ENCODE measurements at places on chromosomes 6 and 20.
A peak's percentile ranks its signal among the peaks of the same experiment; 100 is the strongest.

- DNase-seq = peak; percentile 60
These were observed 48.0 kb upstream of the DST start for GRCh38 chr6:56690519-56691285.

- DNase-seq = no peak
These were observed 59.0 kb downstream of the TULP4 start for GRCh38 chr6:158371261-158371660.

- no peak for DNase-seq
These were observed 4.9 kb upstream of the FKBP1A start for GRCh38 chr20:1397710-1398109.

DNA sequence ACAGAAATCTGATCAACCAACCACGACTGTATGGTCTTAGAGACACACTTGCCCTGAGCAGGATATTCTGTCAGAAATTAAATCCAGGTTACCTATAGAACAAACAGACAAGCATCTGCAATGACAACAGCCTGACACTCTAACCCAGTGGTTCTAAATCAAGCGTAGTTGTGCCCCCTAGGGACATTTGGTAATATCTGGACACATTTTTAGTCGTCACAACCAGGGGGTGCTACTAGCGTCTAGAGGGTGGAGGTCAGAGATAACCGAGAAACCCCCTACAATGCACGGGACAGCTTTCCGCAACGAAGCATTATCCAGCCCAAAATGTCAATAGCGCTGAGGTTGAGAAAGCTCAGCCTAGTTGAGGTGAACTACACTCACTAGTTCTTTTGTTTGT, 32.3 kb downstream of the ID4 start:
- DNase-seq = no peak

GRCh38 chr6:46051962-46052361, 36.3 kb upstream of the CLIC5 start:
- DNase-seq = peak; percentile 64

GRCh38 chr6:137744877-137745276, 122.2 kb upstream of the TNFAIP3 start:
- DNase-seq = no peak

GRCh38 chr6:55100686-55101085, 73.6 kb upstream of the HCRTR2 start:
- no peak for DNase-seq

- peak; percentile 95 for DNase-seq
These were observed 98.5 kb downstream of the HIVEP2 start for GRCh38 chr6:142846459-142846831.

DNA sequence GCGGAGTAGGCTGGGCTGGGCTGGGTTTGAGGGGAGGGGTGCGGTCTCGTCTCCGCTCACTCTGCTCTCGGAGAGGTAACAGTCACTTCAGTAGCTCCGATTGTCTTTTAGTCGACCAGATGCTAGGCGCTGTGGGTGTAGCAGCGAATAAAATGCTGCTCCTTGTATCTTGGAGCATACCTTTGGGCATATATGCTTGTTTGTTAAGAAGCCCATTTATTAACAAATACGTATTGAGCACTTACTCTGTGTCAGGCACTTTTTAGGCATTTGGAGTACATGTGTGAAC, 545 bp downstream of the ACTR5 start:
- DNase-seq = no peak

DNA sequence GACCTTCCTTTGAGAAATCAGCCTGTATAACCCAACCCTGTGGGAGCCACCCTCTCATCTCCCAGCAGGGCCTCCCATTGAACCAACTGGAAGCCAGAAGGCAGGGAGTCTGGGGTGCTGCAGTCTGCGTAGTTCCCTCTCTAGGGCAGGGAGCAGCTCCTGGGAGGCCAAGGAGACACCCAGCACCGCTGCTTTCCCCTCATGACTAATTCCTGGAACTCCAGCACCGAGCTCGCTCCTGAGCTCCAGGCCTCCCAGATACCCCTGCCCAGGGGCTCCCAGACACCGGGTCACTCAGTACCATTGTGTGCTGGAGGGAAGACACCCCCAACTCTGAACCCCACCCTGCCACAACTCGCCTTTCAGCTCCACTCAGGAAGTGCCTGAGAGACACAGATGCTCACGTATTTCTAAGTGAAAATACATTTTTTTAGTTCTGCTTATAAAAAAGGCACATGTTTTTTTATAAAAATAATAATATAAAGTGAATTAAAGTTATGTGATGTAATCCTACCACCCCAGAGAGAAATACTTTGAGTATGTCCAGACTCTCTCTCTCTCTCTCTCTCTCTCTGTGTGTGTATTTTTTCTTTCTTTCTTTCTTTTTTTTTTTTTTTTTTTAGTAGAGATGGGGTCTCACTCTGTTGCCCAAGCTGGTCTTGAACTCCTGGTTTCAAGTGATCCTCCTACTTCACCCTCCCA, 17.5 kb downstream of the PIM1 start:
- peak; percentile 21 for DNase-seq

DNA sequence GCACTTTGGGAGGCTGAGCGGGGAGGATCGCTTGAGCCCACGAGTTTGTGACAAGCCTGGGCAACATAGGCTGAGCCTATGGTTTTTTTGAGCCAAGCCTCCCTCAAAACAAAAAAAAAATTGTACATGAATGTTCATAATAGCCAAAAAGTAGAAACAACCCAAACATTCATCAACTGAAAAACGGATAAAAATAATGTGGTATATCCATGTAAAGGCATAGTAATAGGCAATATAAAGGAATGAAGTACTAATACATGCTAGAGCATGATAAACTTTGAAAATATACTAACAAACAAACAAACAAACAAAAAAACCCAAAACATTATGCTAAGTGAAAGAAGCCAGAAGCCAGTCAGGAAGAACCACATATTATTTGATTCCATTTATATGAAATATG, 35.3 kb downstream of the KIAA0319 start:
- no peak for DNase-seq

DNA sequence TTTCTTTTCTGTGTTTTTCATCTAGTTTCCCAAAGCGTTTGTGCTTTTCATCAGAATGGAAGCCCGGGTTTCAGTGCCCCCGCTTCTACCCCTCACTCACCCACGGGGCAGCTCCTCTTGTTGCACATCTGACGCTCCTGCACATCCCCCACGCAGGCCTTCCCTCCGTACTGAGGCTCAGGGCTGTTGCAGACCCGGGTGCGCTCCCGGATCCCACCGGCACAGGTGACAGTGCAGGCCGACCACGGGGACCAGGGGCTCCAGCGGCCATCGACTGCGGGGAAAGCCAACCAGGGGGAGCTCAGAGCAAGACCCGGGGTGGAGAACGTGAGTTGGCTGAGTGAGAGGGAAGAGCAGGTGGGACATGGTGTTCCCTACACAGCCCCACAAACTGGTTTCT, 19.0 kb downstream of the THBS2 start:
- DNase-seq = no peak

DNA sequence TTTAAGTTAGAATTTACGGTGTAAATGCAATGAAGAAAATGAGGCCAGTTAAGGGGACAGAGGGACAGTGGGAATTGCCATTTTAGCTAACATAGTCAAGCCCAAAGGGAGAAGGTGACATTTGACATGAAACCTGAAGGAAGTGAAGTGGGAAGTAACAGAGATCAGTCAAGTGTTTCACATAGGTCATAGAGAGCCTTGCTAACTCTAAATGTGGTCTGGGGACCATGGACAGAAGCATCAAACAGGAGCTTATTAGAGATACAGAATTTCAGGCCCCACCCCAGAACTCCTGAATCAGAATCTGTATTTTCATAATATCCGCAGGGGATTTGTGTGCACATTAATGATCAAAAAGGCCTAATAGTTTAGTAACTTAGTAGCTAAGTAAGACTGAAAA, 393.7 kb downstream of the FRK start:
- DNase-seq = no peak

DNA sequence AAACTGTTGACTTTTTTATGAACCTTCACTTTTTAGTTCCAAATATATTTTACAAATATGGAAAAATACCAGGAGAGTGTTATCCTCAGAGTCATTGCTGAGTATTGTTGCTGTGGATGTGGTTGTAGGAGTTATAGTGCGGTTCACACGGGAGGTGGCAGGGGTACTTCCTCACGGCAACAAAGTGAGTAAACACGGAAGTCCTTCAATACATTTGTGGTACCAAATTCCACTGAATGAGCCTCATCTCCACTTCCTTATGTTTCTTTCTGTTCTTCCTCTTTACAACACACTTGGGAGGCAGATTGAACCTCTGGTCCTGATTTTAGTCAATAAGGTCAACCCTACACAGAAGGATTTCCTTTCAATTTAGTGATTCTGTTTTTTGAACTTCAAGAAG, 371.8 kb downstream of the BTBD3 start:
- DNase-seq = no peak

- no peak for DNase-seq
These were observed 317.8 kb downstream of the CDH4 start for GRCh38 chr20:61569825-61570224.

- DNase-seq = no peak
These were observed 58.8 kb upstream of the CD83 start for GRCh38 chr6:14058735-14059134.

GRCh38 chr20:1894471-1894950, 696 bp upstream of the SIRPA start:
- peak; percentile 76 for DNase-seq

DNA sequence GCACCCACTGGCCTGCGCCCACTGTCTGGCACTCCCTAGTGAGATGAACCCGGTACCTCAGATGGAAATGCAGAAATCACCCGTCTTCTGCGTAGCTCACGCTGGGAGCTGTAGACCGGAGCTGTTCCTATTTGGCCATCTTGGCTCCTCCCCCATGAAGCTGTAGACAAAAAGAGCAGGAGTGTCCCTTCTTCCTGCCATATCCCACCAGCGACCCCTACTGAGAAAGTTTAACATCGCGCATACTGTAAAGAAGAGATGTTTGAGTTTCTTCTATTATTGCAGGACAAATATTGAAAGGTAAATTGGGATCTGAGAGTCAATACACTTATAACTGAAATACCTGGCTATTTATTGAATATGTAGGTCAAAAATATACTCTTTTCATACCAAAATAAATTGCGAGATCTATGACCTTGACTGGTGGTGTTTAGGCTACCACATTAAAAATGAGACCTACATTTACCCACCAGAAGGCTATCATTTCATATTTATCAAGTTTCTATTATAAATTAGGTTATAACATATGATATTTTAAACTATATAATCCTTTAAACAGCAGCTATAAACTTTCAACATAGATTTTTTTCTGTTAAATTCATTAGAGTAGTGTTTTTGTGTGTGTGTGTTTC, 586.3 kb downstream of the HTR1B start:
- DNase-seq = peak; percentile 76
